ENCODE measurements at places on chromosomes 12 and 14. TPM values are rescaled to one million over a fixed set of nuclear protein-coding genes. Genes with fewer than 3 reads are reported as not detected.
A peak's percentile ranks its signal among the peaks of the same experiment; 100 is the strongest.

- no peak overlapping the region for H3K27ac ChIP-seq
- no peaks in the 10 kb centered on the region for H3K27me3 ChIP-seq
- H3K4me3 ChIP-seq = no peak overlapping the region
- no peaks in the 10 kb centered on the region for H3K36me3 ChIP-seq
- no peak for DNase-seq
Measured at GRCh38 chr12:18428416-18428815, 167.1 kb downstream of the PIK3C2G start.

- no peaks in the 10 kb centered on the region for H3K36me3 ChIP-seq
- no peaks in the 10 kb centered on the region for H3K4me1 ChIP-seq
- H3K27me3 ChIP-seq = no peaks in the 10 kb centered on the region
- no peak for DNase-seq
Measured at GRCh38 chr12:67854351-67854750, 134.9 kb upstream of the IFNG-AS1 start.

DNA sequence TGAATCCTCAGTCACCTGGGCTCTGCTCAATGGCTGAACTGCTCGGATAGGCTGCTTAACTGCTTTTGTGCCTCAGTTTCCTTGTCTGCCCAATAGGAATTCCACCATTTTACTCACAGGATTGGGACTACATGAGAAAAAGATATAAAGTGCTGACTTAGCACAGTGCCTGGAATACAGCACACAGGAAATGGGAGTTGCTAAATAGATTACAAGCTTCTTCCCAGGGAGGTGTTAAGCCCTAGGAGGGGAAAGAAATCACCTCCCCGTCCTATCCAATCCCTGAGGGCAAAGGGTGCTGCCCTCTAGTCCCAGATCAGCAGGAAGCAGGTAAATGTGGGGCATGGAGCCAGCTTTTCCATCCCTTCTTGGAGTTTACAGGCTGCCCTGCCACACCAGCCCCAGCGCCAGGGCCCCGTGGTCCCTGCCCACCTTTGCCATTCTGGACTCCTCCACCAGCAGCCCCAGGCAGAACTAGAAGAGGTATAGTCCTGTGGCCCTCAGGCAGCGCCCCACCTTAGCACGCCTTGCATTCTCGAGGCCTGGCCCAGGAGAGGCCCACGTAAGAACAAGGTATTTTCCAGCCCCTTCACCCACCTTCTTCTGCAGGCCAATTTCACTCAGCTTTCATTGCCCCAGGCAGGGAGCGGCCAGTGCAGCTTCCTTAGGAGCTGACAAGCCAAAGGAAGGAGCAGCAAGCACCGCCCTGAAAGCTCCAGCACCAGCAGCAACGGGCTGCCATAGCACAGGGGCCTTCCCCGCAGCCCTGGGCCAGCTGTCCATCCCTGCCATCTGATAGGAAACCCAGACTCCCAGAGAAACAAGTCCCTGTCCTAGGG, 28.8 kb upstream of the RPLP0 start:
- H3K4me3 ChIP-seq = no peak overlapping the region
- H3K4me1 ChIP-seq = peaks cover 50% of the 10 kb centered on the region
- H3K27ac ChIP-seq = peak overlapping the region; percentile 97
- no peak for DNase-seq
- H3K36me3 ChIP-seq = no peaks in the 10 kb centered on the region

- no peak overlapping the region for H3K27ac ChIP-seq
- H3K27me3 ChIP-seq = no peaks in the 10 kb centered on the region
- H3K4me3 ChIP-seq = no peak overlapping the region
Measured at GRCh38 chr12:130086248-130086647, 76.0 kb upstream of the FZD10 start.

- H3K4me3 ChIP-seq = no peak overlapping the region
- no peaks in the 10 kb centered on the region for H3K36me3 ChIP-seq
- no peak for DNase-seq
- no peak overlapping the region for H3K27ac ChIP-seq
Measured at GRCh38 chr14:54105406-54105805, 148.8 kb upstream of the BMP4 start.

- no peak overlapping the region for H3K4me3 ChIP-seq
- H3K27me3 ChIP-seq = no peaks in the 10 kb centered on the region
- H3K27ac ChIP-seq = no peak overlapping the region
- no peaks in the 10 kb centered on the region for H3K36me3 ChIP-seq
- no peak for DNase-seq
Measured at GRCh38 chr12:12056951-12057350, 13.8 kb upstream of the BCL2L14 start.

GRCh38 chr12:110575326-110575725, 7.8 kb downstream of the PPTC7 start:
- peak overlapping the region; percentile 5 for H3K27ac ChIP-seq
- H3K27me3 ChIP-seq = no peaks in the 10 kb centered on the region
- H3K4me1 ChIP-seq = peaks cover 10% of the 10 kb centered on the region

DNA sequence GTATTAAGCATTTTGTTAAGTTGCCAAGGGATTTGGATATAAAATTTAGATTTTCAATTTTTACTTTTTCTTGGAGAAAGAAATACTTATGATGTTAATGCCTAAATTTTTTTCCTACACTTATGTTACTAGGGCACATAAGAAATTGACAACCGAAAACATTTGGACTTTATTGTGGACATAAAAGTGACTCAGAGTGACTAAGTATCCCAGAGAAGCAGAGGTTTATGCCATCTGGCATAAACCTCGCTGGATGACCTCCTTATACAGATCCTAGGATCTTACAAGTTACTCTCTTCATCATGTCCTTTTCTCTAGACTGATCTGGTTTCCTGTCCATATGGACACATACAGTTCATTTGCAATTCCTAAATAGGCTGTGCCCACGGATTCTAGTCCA, 89.8 kb downstream of the RERG start:
- DNase-seq = peak; percentile 47
- peaks cover 8% of the 10 kb centered on the region for H3K4me1 ChIP-seq

- no peak for DNase-seq
- H3K27me3 ChIP-seq = no peaks in the 10 kb centered on the region
- no peaks in the 10 kb centered on the region for H3K36me3 ChIP-seq
- H3K4me1 ChIP-seq = no peaks in the 10 kb centered on the region
- no peak overlapping the region for H3K4me3 ChIP-seq
- H3K27ac ChIP-seq = no peak overlapping the region
Measured at GRCh38 chr12:88367231-88367630, 213.0 kb downstream of the KITLG start.

DNA sequence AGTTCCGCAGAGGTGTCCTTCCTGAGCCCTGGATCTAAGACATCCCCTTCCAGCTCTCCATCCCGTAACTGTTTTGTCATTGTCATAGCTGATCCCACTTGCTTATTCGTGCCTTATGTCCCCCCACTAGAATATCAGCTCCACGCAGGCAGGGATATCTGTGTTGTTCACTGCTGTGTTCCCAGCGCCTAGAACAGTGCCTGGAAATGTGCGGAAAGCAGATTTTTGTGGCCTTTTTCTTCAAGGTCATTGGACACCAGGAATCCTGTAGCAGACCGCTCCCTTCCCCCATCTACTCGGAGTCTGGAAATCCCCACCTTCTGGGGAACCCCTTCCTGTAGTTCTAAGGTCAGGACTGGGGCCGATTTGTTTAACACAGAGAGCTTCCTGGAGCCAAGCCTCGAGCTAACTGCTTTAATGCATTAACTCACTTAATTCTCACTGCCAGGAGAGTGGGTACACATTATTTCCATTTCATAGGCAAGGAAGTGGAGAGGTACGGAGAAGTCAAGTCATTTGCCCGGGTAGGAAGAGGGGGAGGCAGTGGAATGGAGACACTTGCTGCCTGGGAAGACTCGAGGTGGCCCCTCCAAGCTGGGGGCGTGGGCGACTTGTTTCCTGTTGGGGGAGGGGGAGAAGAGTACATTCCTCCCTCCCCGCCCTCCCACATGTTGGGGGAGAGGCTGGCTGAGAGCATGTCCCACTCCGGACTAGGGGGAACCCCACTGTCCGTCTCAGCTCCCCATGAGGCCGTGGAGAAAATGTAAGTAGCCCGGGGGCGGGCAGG, 1.2 kb upstream of the SH2B3 start:
- peak overlapping the region; percentile 74 for H3K4me3 ChIP-seq
- peak; percentile 45 for DNase-seq
- H3K36me3 ChIP-seq = no peaks in the 10 kb centered on the region
- H3K27ac ChIP-seq = peak overlapping the region; percentile 90
- no peaks in the 10 kb centered on the region for H3K4me1 ChIP-seq
- H3K27me3 ChIP-seq = no peaks in the 10 kb centered on the region

DNA sequence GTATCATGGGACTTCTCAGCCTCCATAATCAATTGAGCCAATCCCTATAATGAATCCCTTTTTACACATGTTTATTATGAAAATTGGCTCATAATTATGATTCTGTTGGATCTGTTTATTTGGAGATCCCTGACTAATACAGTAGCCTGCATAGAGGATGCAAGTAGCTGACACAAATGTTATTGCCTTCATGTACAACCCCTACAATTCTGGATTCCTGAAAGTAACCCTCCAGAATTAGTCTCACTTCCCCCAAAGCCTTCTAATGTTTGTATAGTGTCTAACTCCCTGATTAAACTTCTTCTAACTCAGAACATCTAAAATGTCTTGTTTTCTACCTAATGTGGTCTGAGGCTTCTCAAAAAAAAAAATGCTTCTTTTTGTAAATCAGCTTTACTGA, 6.6 kb upstream of the SMIM10L1 start:
- no peaks in the 10 kb centered on the region for H3K27me3 ChIP-seq
- no peak overlapping the region for H3K4me3 ChIP-seq
- H3K36me3 ChIP-seq = no peaks in the 10 kb centered on the region
- DNase-seq = no peak

- H3K36me3 ChIP-seq = no peaks in the 10 kb centered on the region
- no peak overlapping the region for H3K27ac ChIP-seq
- H3K4me1 ChIP-seq = no peaks in the 10 kb centered on the region
- no peaks in the 10 kb centered on the region for H3K27me3 ChIP-seq
- DNase-seq = no peak
Measured at GRCh38 chr12:112424126-112424525, 5.4 kb downstream of the PTPN11 start.

DNA sequence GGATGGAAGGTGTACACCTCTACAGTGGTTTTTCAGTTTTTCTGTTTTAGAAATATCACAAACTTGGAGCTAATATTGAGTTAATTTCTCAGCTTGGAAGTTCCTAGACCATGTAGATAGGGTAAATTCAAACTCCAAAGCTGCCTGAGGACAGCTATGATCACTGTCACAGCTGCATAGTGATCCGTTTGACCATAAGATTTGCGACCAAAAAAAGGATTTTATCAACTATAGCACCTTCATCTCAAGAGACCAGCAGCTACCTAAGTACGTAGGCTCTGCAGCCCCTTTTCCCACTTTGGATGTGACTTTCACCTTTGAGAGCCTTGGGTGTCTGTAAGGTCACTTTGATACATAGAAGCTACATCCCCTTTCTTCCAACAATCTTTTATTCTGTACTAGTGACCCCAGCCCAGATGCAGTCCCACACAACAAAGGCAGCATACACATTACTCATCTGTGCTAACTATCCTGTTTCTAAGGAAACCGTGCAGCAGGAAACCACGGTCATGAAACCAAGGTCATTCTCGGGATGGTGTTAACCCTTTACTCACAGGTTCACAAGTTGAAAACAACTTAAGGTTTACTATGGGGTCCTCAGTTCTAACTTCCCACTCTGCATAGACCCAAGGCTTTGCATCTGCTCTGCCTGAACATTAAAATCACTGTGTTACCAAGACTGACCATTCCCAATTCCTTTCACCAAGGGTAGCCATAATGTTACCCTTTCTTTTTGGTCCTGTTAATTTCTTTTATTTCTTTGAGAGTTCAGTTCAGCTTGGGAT, 75.4 kb downstream of the IFT81 start:
- DNase-seq = no peak
- H3K27ac ChIP-seq = no peak overlapping the region
- H3K4me3 ChIP-seq = no peak overlapping the region
- H3K27me3 ChIP-seq = no peaks in the 10 kb centered on the region
- no peaks in the 10 kb centered on the region for H3K4me1 ChIP-seq

GRCh38 chr12:113860059-113860820, 105.9 kb downstream of the RBM19 start:
- no peaks in the 10 kb centered on the region for H3K27me3 ChIP-seq
- no peak overlapping the region for H3K27ac ChIP-seq
- H3K4me1 ChIP-seq = no peaks in the 10 kb centered on the region
- H3K4me3 ChIP-seq = no peak overlapping the region
- DNase-seq = no peak

- no peaks in the 10 kb centered on the region for H3K4me1 ChIP-seq
- DNase-seq = no peak
- no peaks in the 10 kb centered on the region for H3K27me3 ChIP-seq
- H3K27ac ChIP-seq = no peak overlapping the region
- H3K4me3 ChIP-seq = no peak overlapping the region
Measured at GRCh38 chr12:114711689-114712152, 27.7 kb upstream of the TBX3 start.

GRCh38 chr14:100436745-100437406, 113.7 kb downstream of the SLC25A47 start:
- peaks cover 8% of the 10 kb centered on the region for H3K4me1 ChIP-seq
- H3K4me3 ChIP-seq = no peak overlapping the region
- no peaks in the 10 kb centered on the region for H3K27me3 ChIP-seq

DNA sequence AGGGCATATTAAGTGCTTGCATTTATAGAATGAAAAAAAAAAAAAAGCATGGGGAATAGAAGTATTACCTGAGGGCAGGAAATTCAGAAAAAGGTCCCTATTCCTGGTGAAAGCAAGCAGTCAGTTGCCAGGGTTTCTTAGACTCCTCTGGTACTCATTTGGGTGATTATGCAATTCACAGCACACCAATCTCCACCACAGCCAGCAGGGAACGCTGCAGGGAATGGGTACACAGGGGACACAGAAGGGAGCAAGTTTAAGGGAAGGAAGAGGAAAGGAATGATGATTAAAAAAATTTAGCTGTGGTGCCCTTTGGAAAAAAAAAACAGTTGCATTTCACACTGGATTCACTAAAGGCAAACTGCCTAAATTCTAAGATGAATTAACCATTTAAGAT, 14.2 kb downstream of the BLTP3B start:
- H3K27me3 ChIP-seq = no peaks in the 10 kb centered on the region
- H3K4me3 ChIP-seq = no peak overlapping the region
- H3K36me3 ChIP-seq = no peaks in the 10 kb centered on the region
- DNase-seq = no peak
- peaks cover 5% of the 10 kb centered on the region for H3K4me1 ChIP-seq

- H3K27ac ChIP-seq = no peak overlapping the region
- no peaks in the 10 kb centered on the region for H3K4me1 ChIP-seq
- no peak overlapping the region for H3K4me3 ChIP-seq
- H3K27me3 ChIP-seq = no peaks in the 10 kb centered on the region
- H3K36me3 ChIP-seq = no peaks in the 10 kb centered on the region
- peak; percentile 18 for DNase-seq
Measured at GRCh38 chr12:96985515-96986362, 78.7 kb downstream of the NEDD1 start.

- H3K27me3 ChIP-seq = no peaks in the 10 kb centered on the region
- no peak for DNase-seq
- H3K27ac ChIP-seq = no peak overlapping the region
- no peak overlapping the region for H3K4me3 ChIP-seq
Measured at GRCh38 chr12:84698576-84699333, 213.8 kb downstream of the SLC6A15 start.

The LARP4 gene
- 69.1 TPM for total RNA-seq

The POMT2 gene
- total RNA-seq = 72.2 TPM

The HCFC2 gene
- 61.0 TPM for total RNA-seq

The ANKRD33 gene
- total RNA-seq = 2.9 TPM

The RND1 gene
- total RNA-seq = 22.1 TPM

The FGF23 gene
- total RNA-seq = not detected

The LBHD2 gene
- not detected for total RNA-seq

The TMEM30B gene
- total RNA-seq = 2.5 TPM

The ACSM4 gene
- total RNA-seq = not detected

The KRT6C gene
- not detected for total RNA-seq

Measured in uterus (tissue), 4 donors.